ENCODE measurements at places on chromosomes 5 and 9.
A peak's percentile ranks its signal among the peaks of the same experiment; 100 is the strongest.

GRCh38 chr9:128412120-128412790 lies 8.4 kb upstream of the CERCAM start:
- no peak for DNase-seq

DNA sequence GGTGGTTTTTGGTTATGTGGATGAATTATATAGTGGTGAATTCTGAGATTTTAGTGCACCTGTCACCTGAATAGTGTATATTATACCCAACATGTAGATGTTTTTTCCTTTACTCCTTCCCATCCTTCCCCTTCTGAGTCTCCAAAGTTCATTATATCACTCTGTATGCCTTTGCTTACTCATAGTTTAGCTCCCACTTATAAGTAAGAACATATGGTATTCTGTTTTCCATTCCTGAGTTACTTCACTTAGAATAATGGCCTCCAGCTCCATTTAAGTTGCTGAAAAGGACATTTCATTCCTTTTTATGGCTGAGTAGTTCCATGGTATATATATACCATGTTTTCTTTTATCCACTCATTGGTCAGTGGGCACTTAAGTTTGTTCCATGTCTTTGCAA lies 161.6 kb upstream of the CD180 start:
- no peak for DNase-seq

GRCh38 chr5:178902849-178903248 lies 7.1 kb downstream of the ZFP2 start:
- no peak for DNase-seq

GRCh38 chr5:98624145-98624880 lies 149.2 kb upstream of the RGMB start:
- DNase-seq: no peak

DNA sequence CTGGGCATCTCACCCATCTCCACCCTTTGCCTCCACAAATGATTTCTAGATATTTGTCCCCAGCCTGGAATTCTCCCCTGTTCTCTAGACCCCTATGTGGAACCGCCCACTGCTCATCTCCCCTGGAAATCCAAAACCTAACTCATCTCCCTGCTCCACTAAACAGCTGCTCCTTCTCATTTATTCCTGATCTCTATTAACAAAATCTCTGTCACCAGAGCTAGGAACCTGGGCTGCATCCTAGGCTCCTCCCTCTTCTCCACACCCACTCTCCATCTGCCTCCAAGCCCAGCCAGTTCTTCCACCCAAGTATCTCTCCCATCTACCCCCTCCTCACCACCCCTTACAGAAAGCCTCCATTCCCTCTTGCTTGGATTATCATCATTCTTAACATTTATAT lies 24.0 kb upstream of the SYNPO start:
- no peak for DNase-seq

- no peak for DNase-seq
Observed at GRCh38 chr5:66843065-66843464, 246.9 kb downstream of the MAST4 start.

- DNase-seq: no peak
Observed at GRCh38 chr5:140875085-140876065, at the start of gene PCDHA12. PCDHA12 (plus strand) TSS chr5:140875308; CDS start chr5:140875473, 165 bp downstream.

GRCh38 chr5:178372142-178372571 lies 139.6 kb upstream of the PHYKPL start:
- no peak for DNase-seq

GRCh38 chr9:126219648-126220063 lies 107.0 kb upstream of the MVB12B start:
- no peak for DNase-seq

DNA sequence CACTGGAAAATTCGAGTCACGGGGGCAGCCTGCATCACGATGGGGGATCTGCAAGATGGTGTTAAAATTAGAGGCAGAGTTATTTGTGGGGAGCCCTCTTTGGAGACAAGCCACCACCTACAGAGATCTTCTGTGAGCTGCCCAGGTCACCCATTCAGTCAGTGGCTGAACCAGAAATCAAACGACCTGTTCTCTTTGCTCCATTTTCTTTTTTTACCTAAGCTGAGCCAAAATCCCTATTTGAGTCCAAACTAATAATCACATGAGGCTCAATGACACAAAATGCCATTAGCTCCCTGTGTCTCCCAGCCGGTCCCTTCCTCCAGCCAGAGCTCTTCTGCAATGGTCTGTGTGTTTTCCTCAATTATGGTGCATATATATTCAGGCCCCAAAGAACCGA lies 394.2 kb downstream of the AGTPBP1 start:
- DNase-seq: no peak

DNA sequence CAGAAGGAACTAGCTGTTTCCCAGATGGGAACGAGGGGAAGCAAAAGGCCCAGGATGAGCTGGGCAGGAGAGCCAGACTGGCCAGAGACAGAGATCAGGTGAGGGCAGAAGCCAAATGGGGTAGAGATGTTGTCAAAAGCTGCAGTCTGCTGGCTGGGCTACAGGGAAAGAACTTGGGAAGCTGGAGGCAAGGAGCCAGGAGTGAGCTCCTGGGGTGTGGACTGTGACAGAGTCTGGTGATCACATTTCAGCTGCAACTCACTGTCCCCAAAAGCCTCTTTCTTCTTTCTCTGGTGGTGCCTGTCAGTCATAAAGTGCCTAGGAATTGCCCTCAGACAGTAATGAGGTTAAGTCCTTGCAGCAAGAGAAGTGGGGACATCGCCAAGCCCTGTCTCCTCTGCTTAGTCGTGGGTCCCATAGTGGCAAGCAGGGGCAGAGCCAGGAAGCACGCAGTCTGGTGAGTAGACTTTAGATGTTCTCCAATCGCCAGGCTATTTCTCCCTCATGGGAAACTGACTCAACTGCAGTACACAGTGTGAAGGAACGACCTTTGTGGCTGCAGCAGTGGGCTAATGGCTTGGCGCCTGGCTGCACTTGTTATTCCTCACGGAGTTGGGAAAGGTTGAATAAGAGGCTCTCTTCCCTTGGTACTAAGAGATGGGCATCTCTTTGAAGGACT lies 2.5 kb upstream of the FSD1L start:
- DNase-seq: no peak

GRCh38 chr5:179765400-179765799 lies 28.4 kb upstream of the LTC4S start:
- peak; percentile 35 for DNase-seq

- no peak for DNase-seq
Observed at GRCh38 chr5:109327570-109327969, 82.2 kb downstream of the PJA2 start.

DNA sequence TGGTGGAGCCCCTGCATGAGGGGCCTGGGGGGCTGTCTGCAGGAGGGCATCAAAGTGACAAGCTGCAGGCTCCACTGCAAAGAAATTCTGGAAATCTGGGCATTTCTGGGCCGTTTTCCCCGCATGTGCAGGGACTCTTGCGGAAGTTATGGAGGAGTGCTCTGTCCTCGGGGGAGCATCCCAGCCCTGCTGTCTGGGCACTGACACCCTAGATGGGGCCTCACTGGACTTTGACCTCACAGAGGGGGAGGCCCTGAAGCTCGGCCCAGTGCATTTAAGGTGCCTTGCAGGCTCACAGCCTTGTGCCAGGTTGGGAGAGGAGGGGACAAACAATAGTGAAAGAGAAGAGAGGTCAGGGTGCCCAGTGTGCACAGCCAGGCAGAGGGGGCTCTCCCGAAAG lies 35.4 kb downstream of the LHX3 start:
- no peak for DNase-seq

GRCh38 chr9:6014670-6015270 lies 654 bp downstream of the RANBP6 start:
- DNase-seq: no peak
